ENCODE measurements at places on chromosomes 3 and 15.

- DNase-seq = no peak
Measured at GRCh38 chr3:128317101-128317697, 149.5 kb downstream of the DNAJB8 start.

- DNase-seq = no peak
Measured at GRCh38 chr3:60076331-60076730, 1026.5 kb upstream of the CFAP20DC start.

- DNase-seq = no peak
Measured at GRCh38 chr3:124483915-124484470, 246.3 kb upstream of the UMPS start.

DNA sequence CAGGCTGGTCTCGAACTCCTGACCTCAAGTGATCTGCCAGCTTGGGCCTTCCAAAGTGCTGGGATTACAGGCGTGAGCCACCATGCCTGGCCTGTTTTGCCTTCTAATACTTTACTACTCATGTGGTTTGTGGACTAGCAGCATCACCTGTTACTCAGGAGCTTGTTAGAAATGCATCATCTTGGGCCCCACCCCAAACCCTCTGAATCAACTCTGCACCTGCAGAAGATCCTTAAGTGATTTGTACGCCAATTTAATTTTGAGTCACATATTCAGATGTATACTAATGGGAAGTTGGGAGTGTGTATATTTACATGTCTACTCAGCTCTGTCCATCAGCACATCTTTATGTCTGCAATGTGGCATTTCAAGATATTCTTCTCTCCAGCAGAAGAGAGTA lies 6.1 kb downstream of the TBC1D21 start:
- no peak for DNase-seq

DNA sequence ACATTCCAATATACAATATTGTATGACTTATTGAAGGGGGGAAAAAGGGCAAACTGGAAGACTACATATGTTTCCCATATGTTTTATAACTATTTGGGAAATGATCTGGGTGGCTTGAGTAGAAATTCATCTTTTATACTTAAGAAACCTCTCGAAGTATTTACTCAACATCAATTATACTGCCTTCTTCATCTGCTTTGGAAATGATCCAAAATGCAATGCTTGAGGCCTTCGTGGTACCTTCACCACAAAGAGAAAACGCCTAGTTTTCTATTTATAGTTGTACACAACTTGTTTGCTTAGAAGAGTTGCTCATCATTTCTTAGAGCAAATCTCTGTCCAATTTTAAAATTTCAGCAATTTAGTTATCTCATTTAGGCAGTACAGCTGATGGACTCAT lies 18.8 kb downstream of the ACKR4 start:
- no peak for DNase-seq

GRCh38 chr3:151315136-151315535 lies 1.5 kb downstream of the GPR87 start:
- DNase-seq = no peak

GRCh38 chr3:46901591-46902187 lies 24.2 kb downstream of the PTH1R start:
- DNase-seq = no peak

- DNase-seq = no peak
Measured at GRCh38 chr3:51242939-51243338, 142.2 kb upstream of the MANF start.

DNA sequence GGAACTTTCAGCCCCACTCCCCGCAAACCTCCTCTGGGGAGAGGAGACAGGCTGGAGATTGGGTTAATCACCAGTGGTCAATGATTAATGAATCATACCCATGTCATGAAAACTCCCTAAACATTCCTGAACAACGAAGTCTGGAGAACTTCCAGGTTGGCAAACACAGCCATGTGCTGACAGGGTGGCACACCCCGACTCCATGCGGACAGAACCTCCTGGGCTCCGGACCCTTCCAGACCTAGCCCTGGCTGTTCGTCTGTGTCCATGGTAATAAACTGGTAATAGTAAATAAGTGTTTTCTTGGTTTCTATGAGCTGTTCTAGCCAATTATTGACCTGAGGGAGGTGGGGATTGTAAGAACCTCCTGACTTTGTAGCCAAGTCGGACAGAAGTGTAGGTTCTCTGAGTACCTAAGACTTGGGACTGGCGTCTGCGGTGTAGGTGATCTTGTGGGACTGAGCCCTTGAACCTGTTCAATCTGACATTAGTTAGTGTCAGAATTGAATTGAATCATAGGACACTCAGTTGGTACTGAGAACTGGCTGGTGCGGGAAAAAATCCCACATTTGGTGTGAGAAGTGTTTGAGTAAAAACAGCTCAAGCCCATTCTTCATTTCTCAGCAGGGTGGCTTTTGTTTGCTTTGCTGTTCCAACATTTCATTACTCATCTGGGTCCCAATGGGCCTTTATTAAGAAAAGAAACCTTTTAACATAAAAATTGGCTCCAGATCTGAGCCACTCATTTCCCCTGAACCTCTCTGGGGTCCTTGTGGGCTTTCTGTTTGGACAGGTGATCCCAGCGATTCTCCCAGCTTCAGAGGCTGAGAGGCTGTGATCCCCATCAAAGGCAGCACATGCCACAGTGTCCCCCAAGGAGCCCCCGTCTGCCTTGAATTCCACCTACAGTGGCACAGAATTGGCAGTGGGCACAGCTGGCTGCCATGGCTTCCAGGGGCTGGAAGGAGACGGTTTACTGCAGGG lies 151.0 kb downstream of the TJP1 start:
- no peak for DNase-seq

DNA sequence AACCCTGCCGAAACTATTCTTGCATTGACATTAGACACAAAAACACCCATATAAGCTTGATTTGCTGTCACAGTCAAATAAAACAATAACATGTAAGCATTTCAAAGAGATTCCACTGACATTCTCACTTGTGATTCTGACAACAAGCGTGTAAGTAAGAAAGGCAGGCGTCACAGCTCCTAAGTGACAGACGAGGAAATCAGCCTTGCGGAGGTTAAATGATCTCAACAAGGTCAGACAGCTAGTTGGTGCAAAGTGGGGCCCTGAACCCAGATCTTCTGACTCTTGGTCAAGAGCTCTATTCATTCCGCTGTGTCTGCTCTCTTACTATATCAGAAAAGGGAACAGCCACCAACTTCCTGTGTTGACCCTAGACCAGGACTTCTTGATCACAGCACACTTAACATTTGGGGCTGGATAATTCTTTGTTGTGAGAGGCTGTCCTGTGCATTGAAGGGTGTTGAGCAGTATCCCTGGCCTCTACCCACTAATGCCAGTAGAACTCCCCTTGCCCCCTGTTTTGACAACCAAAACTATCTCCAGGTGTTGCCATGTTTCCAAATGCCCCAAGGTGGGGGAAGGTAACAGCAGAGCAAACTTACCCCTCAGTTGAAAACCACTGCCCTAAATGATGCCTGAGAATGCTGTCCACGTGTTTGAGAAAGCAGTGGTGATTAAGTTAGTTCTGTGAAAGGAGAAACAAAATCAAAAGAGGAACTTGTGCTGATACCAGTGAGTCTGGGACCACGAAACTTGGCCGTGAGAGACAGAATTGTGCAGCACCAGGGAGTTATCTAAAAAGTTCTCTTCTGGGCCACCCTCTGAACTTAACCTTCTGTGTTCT lies 86.1 kb downstream of the LIPC start:
- no peak for DNase-seq

DNA sequence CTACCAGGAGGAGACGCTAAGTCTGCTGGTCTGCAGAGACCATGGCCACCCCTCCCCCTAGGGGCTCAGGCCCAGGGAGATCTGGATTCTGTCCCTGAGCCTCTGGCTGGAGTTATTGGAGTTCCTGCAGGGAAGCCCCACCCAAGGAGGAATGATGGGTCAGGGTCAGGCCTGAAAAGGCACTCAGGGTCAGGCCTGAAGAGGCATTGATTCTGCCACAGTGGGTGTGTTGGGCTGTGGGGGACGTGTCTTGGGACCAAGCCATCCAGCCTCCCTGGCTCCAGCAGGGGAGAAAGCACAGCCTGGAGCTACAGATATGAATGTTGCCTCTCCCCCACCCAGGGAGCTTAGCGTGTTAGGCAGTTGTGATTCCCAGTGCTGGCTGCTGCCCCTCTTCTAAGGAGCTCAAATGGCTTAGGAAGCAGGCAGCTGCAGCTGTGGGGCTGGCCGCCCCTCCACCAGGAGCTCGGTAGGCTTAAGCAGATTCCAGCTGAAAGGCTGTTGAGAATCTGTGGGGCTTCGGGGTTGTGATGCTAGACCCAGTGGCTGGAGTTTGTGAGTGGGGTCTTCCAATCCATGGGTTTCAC lies 176.7 kb downstream of the CHL1 start:
- no peak for DNase-seq

DNA sequence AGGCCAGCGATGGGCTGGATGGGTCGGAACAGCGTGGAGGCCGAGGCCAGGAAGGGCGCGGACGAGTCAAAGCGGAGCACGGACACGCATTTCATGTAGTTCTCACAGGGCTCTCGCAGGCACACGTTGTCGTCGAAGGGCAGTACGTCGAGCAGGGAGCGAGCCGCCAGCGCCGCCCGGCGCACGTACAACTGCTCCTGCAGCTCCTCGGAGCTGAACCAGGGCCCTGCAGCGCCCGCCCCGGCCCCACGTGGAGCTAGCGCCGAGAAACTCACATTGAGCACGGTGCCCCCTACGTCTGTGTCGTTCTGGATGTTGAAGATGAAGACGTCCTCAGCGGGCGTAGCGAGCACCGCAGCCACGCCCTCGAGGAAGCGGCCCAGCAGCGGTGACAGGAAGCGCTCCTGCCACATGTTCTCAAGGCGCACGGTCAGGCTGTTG lies 5.8 kb downstream of the CELSR3 start:
- no peak for DNase-seq

- no peak for DNase-seq
Measured at GRCh38 chr3:5675319-5675718, 487.8 kb downstream of the EDEM1 start.

DNA sequence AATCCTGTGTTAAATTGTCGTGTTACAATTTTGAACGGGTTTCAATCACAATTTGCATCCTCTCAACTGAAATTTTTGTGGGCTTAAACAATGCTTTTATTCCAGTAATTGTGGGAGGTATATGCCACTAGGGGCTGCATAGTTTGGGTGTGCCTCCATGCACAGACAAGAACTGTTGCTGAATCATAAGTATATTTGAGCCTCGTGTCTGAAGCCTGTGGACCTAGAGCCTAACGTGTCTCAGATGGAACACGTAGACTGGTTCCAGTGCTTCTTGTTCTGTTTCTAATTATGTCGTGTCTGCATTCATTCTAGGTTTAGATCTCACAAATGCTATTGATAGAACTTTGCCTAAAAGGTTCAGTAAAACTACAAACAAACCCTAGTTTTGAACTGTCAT lies 363.4 kb downstream of the RBMS3 start:
- no peak for DNase-seq

DNA sequence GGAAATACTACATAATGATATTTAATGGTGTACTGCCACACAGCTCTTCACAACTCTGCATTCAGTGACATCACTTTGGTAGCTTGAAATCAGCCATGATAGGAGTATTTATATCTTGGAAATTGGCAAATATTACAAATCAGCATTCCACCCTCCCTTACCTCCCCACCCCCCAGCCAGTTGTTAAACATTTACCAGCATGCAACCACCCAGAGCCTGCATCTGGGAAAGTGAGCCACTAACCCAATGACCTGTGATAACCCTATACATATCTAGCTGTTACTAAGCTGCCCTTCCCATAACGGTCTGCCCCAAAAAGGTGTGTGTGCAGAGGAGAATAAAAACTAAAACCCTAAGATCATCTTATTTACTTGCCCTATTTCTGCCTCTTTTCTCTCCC lies 44.6 kb upstream of the SATB1 start:
- no peak for DNase-seq

GRCh38 chr15:31831596-31831995 lies 198.7 kb upstream of the CHRNA7 start:
- no peak for DNase-seq

DNA sequence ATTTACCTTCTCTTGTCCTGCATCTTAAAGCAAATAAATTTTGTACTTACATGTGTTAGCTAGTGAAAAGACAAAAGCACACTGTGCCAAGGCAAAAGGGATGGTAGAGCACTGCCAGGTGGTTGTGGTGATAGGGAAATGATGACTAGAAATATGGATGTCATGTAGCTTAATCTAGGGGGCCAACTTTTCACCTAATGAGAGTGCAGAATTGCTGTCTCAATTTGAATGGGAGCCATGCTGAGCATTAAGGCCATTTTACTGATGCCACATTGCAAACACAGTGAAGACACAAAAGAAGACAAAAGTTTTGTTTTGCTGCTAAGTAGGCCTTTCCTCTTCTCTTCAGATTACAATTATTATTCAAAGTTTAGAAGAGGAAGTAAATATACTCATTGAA lies 274.7 kb downstream of the PDCD6IP start:
- DNase-seq = no peak

DNA sequence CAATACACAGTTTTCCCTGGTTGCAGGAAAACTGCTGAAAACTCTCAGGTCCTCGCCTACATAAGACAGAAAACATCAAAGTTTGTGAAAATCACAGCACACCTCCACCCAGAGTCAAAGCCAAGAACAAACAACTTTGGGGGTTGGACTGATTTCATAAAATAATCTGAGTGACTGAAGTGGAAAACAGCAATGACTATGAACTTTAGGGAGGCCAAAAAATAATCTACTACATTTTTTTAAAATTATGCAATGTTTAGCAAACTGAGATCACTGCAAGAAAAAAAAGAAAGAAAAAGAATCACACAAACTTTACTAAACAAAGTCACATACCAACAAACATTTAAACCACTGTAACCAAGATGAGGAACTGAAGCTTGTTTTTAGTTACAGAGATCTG lies 15.9 kb upstream of the FOXP1 start:
- DNase-seq = no peak

- DNase-seq = no peak
Measured at GRCh38 chr3:5144316-5144994, 22.4 kb downstream of the ARL8B start.
